ENCODE measurements at places on chromosomes 7 and 10.

GRCh38 chr10:99329554-99330346, 594 bp downstream of the CNNM1 start:
- DNase-seq, result no peak

DNA sequence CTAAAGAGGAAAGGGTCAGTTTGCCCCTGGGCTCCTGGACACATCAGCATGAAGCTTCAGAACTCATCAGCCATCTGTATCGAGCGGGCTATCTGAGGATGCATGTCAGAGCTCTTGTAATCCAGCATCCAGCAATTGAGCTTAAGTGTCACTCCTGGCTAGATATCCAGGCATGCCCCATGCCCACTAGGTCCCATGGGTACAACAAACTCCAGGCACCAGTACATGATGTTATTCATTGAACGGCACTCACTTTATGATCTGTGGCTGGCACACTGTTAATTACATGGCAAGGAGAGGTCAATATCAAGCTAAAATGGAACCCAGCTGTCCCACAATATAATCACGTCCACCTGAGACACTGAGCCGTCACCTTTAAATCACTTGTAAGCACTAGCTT, 274.2 kb downstream of the ELMO1 start:
- DNase-seq, result no peak

DNA sequence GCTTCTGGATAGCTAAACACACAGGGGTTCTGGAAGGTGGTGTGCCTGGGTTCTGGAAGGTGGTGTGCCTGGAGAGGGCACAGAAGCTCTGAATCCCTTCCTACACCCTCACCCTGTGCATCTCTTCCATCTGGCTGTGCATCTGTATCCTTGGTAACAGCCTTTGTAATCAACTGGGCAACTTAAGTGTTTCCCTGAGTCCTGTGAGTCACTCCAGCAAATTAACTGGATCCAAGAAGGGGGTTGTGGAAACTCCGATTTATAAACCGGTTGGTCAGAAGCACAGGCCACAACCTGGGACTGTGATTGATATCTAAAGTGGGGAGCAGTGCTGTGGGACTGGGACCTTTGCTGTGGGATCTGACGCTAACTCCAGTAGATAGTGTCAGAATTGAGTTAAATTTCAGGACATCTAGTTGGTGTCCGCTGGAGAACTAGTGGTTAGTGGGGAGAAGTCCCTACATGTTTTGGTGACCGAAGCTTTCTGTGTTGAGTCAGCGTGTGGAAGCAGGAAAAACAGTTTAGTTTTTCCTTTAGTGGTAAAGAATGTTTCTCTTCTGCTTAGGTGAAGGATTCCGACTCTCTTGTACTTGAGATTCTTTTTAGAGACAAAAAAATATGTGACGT, 228.1 kb downstream of the BMPER start:
- no peak for DNase-seq

GRCh38 chr7:141397236-141398163, 153.7 kb upstream of the AGK start:
- DNase-seq, result no peak

DNA sequence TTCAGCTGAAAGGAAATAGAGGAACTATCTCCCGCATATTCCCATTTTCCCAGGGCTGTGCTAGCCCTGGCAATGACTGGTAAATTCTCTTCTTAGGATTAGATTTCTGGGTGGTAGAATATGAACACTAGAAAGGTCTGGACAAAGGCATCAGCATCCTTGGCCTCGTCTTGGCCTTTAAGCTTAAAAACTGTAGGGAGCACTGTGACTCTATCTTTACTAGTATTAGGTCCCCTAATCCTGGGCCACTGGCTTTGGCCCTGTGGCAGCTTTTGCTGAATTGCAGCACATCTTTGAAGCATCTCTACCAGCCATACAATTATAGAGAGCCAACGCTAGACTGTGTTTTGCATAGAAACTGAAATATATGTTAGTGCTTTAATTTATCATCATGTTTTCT, 41.5 kb upstream of the EBLN1 start:
- no peak for DNase-seq

GRCh38 chr10:133224076-133224475, 5.9 kb upstream of the UTF1 start:
- DNase-seq, result no peak

DNA sequence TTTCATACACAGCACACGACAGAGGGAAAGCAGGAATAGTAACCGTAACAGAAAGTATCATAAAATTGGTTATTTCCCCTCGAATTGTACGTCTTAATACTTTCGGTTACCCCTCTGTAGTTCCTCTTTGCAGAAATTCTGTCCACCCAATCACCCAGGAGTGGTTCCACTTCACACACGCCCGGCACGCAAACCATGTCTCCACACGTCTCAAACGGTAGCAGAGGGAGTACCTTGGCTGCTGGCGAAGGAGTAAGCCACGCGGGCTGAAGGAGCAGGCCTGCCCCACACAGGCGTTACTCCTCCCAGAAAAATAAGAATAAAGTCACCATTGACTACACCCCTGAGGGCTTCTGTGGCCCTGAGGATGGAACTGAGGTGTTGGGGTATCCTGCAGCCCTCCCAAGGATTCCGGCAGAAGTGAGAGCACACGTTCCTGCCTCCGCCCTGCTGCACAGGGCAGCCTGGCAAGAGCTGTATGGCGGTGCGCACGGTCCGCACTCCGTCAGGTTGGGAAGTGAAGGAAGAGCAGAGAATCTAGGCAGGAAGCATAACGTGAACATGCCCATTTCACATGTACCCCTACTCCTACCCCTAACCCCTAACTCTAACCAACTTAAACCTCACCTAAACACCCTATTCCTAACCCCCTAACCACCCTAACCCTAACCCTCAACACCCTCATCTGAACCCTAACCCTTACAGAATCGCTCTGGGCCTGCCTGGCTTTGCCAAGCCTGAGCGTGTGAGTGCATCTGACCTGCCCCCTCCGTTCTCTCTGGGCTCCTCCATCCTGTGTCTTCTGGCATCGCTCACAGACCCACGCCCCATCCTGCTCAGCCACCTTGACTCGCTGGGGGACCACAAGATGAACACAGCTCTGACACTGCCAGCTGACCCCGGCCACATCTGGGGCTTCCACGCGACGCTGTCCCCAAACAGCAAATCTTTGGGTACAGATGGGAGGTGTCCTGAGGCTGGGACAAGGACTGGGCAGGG, 18.2 kb downstream of the GPR146 start:
- DNase-seq, result no peak

DNA sequence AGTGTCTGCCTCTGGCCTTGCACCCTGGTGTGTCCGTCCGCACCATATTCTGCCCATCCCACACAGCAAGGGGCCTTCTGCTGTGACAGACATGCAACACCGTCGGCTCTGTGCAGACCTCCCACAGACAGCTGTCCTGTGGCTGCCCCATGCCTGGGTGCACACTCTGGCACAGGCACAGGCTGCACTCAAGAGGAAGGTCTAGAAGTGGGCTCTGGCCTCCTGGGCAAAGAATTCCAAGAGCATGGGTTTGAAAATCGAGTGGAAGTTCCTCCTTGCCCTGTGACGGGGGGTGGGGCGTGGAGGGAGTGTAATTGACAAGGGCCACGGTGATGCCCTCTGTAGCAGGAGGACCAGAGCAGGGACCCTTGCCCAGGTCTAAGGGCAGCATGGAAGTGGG, 4.3 kb upstream of the LOXL4 start:
- no peak for DNase-seq
